ENCODE measurements at places on chromosomes 4 and X.

DNA sequence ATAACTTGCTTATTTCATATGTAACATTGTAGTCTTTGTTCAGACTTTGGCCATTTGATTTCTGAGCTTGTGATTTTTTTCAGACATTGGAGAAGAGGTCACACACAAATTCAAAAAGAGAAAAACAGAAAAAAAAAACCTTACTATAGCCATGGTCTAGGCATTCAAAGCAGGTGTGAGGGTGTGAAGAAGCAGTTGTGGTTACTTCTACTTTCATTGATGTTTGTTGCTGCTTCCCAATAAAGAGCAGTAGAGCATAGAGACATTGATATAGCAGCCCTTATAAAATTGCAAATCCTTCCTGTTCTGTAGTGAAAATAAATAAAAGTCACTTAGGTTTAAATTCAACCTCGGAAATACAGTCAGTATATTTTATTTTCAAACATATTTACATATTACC lies 671.6 kb downstream of the GRXCR1 start:
- DNase-seq, result no peak

GRCh38 chr4:98706200-98706813 lies 47.9 kb upstream of the TSPAN5 start:
- no peak for DNase-seq

GRCh38 chr4:187387739-187388138 lies 607.8 kb upstream of the ZFP42 start:
- DNase-seq, result no peak

GRCh38 chrX:125404667-125405160 lies 85.0 kb downstream of the TEX13C start:
- DNase-seq, result no peak

DNA sequence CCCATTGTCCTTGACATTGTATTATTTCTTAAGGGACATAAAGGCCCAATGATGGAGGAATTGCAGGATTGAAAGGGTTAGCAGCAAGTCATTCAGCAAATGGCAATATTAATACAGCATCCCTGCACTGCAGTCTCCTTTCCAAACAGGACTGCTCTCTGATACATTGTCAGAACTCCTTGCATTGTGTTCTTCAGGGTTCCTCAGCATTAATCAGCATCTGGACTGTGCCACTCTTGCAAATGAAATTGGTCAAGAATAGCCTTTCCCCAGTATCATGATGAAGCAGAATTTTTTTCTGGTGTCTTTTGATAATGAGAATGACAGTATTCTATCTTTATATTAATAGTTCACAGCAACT lies 272.6 kb upstream of the HAND2 start:
- DNase-seq, result no peak

- no peak for DNase-seq
Measured at GRCh38 chr4:122584519-122584918, 36.3 kb downstream of the IL21 start.

Data from activated T-cell treated with anti-CD3 and anti-CD28 coated beads for 1 hour (primary cell).